HFFc6 (cell line): ENCODE measurements at places on chromosomes 16 and 17. TPM values are rescaled to one million over a fixed set of nuclear protein-coding genes. Genes with fewer than 3 reads are reported as not detected.
A peak's percentile ranks its signal among the peaks of the same experiment; 100 is the strongest.

- no peak overlapping the region for H3K4me3 ChIP-seq
- peaks cover 10% of the 10 kb centered on the region for H3K36me3 ChIP-seq
- H3K4me1 ChIP-seq, result peaks cover 19% of the 10 kb centered on the region
- DNase-seq, result no peak
Measured at GRCh38 chr17:80766290-80766855, 221.7 kb downstream of the RPTOR start.

GRCh38 chr16:14020141-14020540, 51.0 kb upstream of the MRTFB start:
- no peak overlapping the region for H3K27ac ChIP-seq
- DNase-seq, result no peak
- no peak overlapping the region for H3K4me3 ChIP-seq
- peaks cover under 1% of the 10 kb centered on the region; the same call in 1 of the 2 replicates for H3K27me3 ChIP-seq

GRCh38 chr16:57277586-57277985, 6.9 kb downstream of the PLLP start:
- peak overlapping the region; percentile 73 for H3K4me3 ChIP-seq
- H3K36me3 ChIP-seq, result no peaks in the 10 kb centered on the region
- peaks cover 19% of the 10 kb centered on the region for H3K27me3 ChIP-seq
- peak overlapping the region; percentile 81 for H3K27ac ChIP-seq
- peak; percentile 73 for DNase-seq

DNA sequence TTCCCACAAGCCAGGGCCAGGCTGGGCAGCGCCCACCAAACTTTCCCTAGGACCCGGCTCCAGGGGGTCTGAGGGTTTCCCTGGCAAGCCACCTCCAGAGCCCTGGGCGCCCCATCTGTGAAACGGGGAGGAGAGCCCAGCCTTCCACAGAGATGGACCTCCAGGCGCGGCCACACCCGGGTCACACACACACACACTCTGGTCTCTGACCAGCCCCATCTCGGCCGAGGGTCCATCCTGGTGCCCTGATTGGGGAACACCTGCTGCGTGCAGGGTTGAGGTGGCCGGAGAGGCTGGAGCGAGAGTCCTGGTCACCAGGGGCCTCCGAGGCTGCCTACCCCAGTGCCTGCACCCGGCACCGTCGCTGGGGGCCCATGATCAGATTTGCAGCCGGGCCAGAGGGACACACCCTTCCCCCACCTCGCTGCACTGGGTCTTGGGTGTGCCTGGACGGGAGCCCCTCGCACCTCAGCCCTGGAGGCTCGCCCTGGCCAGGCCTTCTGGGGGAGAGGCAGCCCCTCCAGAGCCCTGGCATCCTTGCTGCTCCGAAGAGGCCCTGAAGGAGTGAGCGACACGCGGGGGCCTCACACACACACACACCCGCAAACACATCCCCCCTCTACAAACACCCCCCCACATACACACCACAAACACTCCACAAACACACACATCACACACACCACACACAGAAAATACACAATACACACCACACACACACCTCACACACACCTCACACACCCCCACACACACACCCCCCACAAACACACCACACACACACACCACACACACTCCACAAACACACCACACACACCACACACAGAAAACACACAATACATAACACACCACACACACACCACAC, 29.7 kb downstream of the SLC25A10 start:
- H3K27me3 ChIP-seq, result peaks cover 9% of the 10 kb centered on the region
- no peak overlapping the region for H3K4me3 ChIP-seq
- no peak overlapping the region for H3K27ac ChIP-seq
- DNase-seq, result no peak
- no peaks in the 10 kb centered on the region for H3K4me1 ChIP-seq

GRCh38 chr17:8872036-8872704, 4.7 kb upstream of the PIK3R6 start:
- H3K4me1 ChIP-seq, result no peaks in the 10 kb centered on the region
- H3K36me3 ChIP-seq, result no peaks in the 10 kb centered on the region
- peaks cover 5% of the 10 kb centered on the region for H3K27me3 ChIP-seq
- no peak overlapping the region for H3K4me3 ChIP-seq

- peak; percentile 38 for DNase-seq
- H3K4me3 ChIP-seq, result no peak overlapping the region
- peaks cover 7% of the 10 kb centered on the region for H3K36me3 ChIP-seq
- H3K27ac ChIP-seq, result peak overlapping the region; percentile 76; the same call in 1 of the 2 replicates
Measured at GRCh38 chr16:17511340-17511739, 40.6 kb upstream of the XYLT1 start.

DNA sequence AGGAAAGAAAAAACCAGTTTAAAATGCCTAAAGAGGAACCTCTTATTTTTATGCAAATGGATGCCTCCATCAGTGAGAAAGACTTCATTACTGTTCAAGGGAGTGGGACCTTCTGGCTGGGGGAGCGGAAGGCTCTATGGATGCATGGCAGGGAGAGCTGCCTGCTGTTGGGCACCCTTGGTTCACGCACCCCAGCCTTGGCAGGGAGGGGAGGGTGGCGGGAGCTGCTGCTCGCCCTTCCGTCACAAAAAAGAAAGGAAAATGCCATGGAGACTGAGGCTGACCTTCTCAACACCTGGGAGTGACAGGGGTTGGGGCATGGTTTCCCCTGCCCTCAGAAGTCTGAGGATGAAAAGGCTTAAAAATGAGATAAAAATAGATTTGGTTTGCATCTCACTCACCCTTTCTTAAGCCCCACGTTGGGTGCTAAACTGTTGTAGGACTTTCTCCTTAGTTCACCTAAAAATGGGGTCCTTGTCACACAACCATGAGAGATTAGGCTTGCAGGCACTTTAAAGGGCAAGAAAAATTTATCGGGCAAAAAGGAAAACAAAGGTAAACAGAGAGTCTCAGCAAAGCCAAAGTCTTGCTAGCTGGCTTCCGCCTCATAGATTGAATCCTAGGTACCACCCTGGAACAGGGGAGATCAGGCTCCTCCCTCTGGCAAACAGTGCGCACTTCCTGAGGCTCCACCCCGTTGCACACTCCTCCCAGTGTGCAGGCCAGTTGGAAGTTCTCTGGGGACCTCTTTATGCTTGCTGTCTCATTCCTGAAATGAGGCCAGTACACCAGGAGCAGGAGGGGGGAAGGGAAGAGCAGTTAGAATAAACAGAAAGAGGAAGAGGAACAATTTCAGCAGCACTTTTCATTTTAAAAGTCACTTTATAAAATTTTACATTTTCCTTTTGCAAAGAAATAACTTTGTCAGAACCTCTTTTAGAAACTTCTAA, 31.6 kb downstream of the PHKB start:
- H3K27ac ChIP-seq, result no peak overlapping the region
- H3K4me3 ChIP-seq, result no peak overlapping the region
- peaks cover 50% of the 10 kb centered on the region for H3K36me3 ChIP-seq
- DNase-seq, result no peak
- no peaks in the 10 kb centered on the region for H3K27me3 ChIP-seq

DNA sequence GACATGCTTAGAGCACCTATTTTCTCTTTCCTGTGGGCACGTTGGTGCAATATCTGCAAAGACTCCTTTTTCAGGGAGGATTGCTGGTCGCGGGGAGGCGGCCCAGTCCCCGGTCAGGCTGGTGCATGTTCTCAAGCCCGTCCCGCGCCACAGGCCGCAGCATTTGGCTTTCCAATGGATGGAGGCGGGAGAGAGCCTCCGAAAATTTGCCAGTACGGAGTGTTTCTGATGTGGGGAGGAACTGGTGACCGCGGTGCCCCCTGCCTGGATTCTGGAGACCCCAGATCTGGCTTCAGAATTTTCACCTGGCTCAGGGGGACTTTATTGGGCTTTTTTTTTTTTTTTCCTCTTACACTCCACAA, 2.3 kb downstream of the CMIP start:
- peak overlapping the region; percentile 89 for H3K4me3 ChIP-seq
- no peaks in the 10 kb centered on the region for H3K36me3 ChIP-seq
- H3K27ac ChIP-seq, result peak overlapping the region; percentile 74
- DNase-seq, result no peak
- peaks cover 12% of the 10 kb centered on the region for H3K27me3 ChIP-seq

- H3K4me1 ChIP-seq, result peaks cover 56% of the 10 kb centered on the region
- H3K27ac ChIP-seq, result peak overlapping the region; percentile 76
- no peak for DNase-seq
- no peaks in the 10 kb centered on the region for H3K27me3 ChIP-seq
- H3K4me3 ChIP-seq, result no peak overlapping the region
- peaks cover 5% of the 10 kb centered on the region; the same call in 1 of the 2 replicates for H3K36me3 ChIP-seq
Measured at GRCh38 chr17:45345246-45345553, 28.4 kb upstream of the MAP3K14 start.

DNA sequence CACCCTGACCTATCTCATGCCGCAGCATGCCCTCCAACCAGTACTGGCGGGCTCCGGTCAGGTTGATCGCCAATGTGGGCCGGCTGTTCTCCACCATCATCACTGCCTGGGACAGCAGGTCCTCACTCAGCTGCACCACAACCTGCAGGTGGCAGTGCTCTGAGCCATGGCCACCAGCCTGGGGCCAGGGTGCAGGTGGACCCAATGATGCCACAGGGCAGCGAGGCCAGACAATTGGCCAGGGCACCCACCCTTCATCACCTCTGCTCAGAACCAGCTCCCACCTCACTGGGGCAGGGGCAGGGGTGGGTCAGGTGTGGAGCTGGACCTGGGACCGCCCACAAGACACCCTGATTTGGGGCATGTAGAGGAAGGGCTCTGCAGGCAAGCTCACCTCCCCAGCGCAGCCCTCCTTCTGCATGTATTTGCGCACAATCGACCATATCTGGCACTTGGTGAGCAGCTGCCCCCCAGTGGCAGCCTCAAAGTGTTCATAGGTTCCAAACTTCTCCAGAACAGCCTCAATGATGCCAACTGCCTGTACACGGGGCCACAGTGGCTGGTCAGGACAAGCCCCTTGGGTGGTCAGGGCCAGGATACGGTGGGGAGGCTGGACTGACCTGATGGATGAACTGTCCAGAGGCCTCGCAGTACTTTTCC, 4.2 kb downstream of the MATCAP1 start:
- DNase-seq, result no peak
- no peaks in the 10 kb centered on the region; the same call in 1 of the 2 replicates for H3K27me3 ChIP-seq
- no peaks in the 10 kb centered on the region; the same call in 1 of the 2 replicates for H3K4me1 ChIP-seq
- H3K4me3 ChIP-seq, result no peak overlapping the region
- no peak overlapping the region for H3K27ac ChIP-seq

- H3K4me1 ChIP-seq, result no peaks in the 10 kb centered on the region
- H3K36me3 ChIP-seq, result peaks cover 11% of the 10 kb centered on the region; the same call in 1 of the 2 replicates
- peaks cover 1% of the 10 kb centered on the region; the same call in 1 of the 2 replicates for H3K27me3 ChIP-seq
- no peak overlapping the region for H3K4me3 ChIP-seq
- H3K27ac ChIP-seq, result no peak overlapping the region
- DNase-seq, result no peak
Measured at GRCh38 chr16:83105279-83106077, 478.7 kb downstream of the CDH13 start.

- no peaks in the 10 kb centered on the region; the same call in 1 of the 2 replicates for H3K36me3 ChIP-seq
- H3K4me3 ChIP-seq, result peak overlapping the region; percentile 65
- peak; percentile 89 for DNase-seq
Measured at GRCh38 chr17:56292010-56292409, 138.7 kb downstream of the ANKFN1 start.

GRCh38 chr16:72736074-72736473, 311.9 kb downstream of the ZFHX3 start:
- H3K36me3 ChIP-seq, result peaks cover 23% of the 10 kb centered on the region
- H3K27ac ChIP-seq, result no peak overlapping the region
- peaks cover 30% of the 10 kb centered on the region for H3K4me1 ChIP-seq
- H3K27me3 ChIP-seq, result no peaks in the 10 kb centered on the region
- no peak overlapping the region for H3K4me3 ChIP-seq

DNA sequence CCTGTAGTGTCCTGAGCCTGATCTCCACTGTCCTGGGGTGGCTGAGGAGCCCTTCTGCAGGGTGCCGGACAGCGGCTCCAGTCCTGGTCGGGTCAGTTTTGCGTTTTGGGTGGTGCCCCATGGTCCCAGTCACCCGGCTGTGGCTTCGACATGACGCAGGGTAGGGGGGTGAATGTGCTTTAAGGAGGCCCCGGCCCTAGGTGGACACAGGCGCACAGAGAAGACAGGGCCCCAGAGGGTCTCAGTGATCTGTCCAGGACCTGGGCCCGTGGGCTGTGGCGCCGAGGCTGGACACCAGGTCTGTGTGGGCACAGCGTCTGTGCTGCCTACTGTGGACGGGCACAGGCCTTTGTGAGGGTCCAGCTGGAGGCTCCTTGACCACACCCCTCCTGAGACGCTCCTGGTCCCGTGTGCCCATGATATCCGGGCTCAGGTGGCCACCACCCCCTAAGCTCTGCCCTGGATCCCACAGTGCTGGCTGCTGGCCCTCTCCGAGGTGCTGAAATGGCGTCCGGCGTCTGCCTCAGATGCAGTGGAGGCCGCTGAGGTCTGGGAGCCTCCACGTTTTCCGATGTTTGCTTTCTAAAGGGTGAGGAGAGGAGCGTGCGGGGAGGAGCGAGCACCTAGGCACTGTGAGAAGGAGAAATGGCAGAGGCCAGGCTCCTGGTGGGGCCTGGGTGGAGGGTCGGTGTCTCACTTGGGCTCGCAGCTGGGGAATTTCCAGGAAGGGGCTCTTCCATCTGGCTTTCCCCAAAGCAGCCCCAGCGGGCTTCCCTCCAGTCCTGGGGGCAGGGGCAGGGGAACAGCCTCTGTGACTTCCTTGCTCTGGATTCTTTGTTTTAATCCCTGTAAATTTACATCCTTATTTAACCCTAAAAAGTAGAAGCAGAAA, 56.1 kb upstream of the ACSF3 start:
- no peaks in the 10 kb centered on the region for H3K4me1 ChIP-seq
- H3K36me3 ChIP-seq, result no peaks in the 10 kb centered on the region
- peak; percentile 10 for DNase-seq
- no peak overlapping the region for H3K4me3 ChIP-seq

DNA sequence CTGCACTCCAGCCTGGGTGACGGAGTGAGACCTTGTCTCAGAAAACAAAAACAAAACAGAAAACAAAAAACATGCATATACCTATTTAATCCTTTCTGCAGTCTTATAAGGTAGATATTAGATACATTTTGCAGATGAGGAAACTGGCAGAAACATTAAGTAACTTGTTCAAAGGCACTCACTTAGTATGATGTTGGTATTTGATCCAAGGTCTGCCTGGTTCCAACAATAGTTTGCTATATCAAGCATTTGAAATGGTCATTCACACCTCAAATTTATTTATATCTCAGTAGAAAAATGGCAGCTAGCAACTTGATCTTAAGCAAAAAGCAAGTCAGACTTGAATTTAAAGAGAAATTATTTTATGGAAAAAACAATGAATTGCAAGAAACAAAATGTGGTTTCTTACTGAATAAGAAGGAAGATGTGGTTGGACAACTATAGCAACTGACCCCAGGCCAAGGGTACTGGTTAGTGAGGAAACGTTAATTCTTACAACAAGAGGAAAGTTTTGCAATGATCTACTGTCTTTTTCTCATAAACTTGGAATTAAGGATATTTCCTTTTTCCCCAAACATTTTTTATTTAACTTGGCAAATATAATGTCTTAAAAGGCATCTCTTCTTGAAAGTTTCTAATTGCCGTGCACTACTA, 19.7 kb downstream of the DHRS7B start:
- H3K4me3 ChIP-seq, result no peak overlapping the region
- DNase-seq, result no peak
- H3K27me3 ChIP-seq, result no peaks in the 10 kb centered on the region
- H3K36me3 ChIP-seq, result peaks cover 18% of the 10 kb centered on the region
- peaks cover 11% of the 10 kb centered on the region for H3K4me1 ChIP-seq

The C17orf100 gene
- 0.69 to 1.6 TPM (median 1.4 TPM) in 3 replicates for total RNA-seq

The ZNF19 gene
- total RNA-seq, result 1.6 to 2.0 TPM (median 1.7 TPM) in 3 replicates

The C17orf78 gene
- not detected in 3 replicates for total RNA-seq

The CLEC3A gene
- not detected in 3 replicates for total RNA-seq

The HSF5 gene
- total RNA-seq, result not detected in 3 replicates

The CBX2 gene
- total RNA-seq, result 0.86 and 1.8 TPM in 2 replicates

The PIK3R6 gene
- total RNA-seq, result not detected in 3 replicates
